ENCODE measurements at places on chromosomes 16 and 17.
A peak's percentile ranks its signal among the peaks of the same experiment; 100 is the strongest.

DNA sequence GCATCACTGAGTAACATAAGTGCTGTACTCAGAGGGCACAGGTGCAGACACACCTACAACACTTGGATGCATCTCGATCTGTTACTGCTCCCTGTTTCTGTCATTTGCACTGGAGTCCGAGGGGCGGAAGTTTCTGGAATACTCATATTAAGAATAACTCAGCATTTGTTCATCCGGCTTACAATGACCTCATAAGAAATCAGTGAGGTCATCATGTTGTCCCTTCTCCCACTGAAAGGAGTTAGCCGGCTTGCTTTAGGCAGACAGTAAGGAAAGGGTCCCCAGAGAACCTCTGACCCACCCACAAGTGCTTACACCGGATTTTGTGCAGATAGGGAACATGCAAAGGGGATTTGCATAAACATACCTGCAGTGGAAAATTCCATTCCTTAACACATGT lies 344.7 kb downstream of the HAPSTR1 start:
- no peak for DNase-seq

DNA sequence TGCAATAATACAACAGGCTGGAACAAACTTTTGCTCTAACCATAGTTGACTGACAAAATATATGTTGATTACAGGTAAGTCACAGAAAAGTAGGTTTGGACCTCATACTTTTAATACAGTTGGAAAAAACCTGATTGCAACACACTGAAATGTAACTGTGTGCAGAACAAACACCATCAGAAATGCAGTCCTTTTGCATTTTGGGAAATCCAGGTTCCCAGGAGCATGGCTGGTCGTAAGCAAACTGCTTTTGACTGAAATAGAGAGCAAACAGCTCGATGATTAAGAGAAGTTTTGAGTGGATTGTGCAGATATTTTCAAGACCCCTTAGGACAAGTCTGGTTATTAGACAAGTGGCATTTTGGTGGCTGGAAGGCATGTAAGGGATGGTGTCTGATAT lies 8.0 kb downstream of the IGF2BP1 start:
- no peak for DNase-seq

- no peak for DNase-seq
These were observed 6.2 kb downstream of the DUS1L start for GRCh38 chr17:82059272-82060000.

GRCh38 chr16:2825049-2825742 lies 4.9 kb upstream of the ZG16B start:
- DNase-seq, result no peak

DNA sequence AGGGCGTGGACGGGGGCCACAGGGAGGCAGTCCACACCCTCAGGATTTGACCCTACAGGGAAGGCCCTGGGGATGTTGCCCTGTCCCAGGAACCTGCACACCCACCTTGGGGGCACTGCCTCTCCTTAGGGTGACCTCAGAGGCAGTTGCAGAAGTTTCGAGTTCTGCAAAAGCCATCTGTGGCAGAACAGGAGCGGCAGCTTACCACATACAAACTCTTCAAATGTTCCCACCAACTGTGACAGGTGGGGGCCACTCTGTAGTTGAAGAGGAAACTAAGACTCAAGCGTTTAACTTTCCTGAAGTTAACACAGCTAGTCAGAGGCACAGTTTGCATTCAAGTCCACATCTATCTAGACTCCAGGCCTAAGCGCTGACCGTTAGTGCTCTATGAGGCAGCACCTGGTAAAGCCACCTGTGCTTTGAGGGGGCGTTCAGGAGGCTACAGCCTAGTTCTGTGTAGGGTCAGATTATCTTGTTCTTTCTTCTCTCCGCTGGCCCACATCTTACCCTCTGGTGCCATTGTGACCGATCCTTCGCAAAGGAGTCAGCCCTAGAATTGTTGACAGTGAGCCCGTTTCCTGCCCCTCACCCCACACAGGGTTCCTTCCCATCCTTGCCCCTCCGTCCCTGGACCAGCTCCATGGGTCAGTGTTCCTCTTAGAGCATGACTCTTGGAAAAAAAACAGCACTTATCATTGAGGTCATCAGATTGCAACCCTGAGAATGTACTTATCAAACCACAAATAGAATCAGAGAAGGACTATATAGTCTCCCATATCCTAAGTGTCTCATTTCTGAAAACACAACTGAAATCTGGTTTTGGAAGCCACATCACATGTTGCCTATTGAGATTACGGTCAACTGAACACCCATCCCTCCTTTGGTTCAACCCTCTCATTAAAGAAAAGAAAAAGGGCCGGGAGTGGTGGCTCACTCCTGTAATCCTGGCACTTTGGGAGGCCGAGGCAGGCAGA lies 45.4 kb downstream of the CDH1 start:
- DNase-seq, result peak; percentile 23
